Activated effector memory CD4-positive, alpha-beta T cell treated with anti-CD3 and anti-CD28 coated beads, Interleukin-2, amount 50 U/mL, for 16 hours (primary cell): ENCODE measurements at places on chromosomes 7 and 10.
A peak's percentile ranks its signal among the peaks of the same experiment; 100 is the strongest.

DNA sequence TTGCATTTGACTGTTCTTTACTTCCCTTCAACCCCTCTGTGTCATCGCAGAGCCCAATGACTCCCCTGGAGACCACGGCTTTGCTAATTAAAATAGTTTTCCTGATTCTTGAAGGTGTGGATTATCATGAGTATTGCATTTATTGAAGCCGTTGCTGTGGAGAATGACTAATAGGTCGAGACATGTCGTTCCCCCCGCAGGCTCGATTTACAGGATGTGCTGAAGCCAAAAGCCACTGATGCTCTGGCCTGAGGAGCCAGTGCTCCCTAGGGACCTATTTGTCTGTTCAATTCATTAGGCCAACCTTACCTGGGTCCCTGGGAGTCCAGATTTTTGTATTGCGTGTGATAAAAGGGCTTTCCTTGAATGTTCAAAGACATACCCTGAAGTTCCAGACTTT lies 102.3 kb downstream of the NPTX2 start:
- DNase-seq: no peak

GRCh38 chr10:15433850-15434537 lies 62.9 kb upstream of the FAM171A1 start:
- DNase-seq: no peak

GRCh38 chr10:122236690-122237306 lies 34.3 kb upstream of the BTBD16 start:
- DNase-seq: no peak

DNA sequence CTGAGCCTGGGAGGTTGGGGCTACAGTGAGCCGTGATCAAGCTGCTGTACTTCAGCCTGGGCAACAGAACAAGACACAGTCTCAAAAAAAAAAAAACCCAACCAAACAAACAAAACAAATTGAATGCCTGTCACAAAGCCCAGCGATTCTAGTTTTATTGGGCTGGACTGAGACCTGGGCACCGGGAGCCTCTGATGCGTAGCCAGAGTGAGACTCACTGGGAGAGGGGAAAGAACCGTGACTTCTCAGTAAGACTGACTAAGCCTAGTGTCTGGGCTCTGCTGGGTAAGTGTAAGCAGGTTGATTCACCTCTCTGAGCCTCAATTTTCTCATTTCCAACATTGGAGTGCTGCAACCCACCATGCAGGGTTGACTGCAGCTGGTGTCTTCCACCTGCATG lies 10.1 kb upstream of the LEP start:
- DNase-seq: no peak

GRCh38 chr10:115066528-115066927 lies 26.6 kb upstream of the ATRNL1 start:
- DNase-seq: no peak

DNA sequence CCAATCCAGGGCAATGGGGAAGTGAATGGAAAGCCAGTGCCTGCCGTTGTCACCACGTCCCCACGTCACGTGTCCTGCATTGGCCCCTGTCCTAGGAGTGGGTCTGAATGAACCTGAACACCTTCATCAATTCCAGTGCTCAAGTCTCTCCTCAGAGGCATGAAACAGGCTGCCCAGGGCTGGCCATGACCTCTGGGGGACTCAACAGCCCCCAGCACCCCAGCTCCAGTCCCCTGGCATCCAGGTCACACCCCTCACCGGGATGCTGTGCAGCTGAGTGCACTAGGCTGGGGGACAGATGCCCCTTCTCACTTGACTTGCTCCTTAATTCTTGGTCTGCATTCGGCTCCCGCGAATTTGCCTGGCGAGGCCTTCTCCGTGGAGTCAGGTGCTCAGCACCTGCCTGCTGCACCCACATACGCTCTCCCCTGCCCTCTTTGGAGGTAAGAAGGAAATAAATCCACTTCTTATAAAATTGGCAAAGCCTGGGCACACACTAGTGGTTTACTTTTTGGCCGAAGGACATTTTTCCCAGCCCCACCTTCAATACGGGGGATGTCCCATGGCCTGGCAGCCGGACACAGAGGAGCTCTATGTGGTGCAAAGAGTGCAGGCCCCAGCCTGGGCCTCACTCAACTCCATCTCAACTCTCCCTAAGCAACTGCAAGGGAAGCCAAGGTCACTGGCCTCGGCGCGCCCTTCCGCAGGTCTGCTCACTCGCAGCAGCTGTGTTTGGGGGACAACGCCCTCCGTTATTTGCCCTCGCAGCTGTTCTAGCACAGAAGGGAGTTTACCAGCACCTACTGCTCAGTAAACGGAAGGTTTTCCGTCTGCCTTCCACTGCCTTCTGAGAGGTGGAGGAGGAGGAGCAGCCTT lies 77.6 kb upstream of the SHH start:
- peak; percentile 27 for DNase-seq

DNA sequence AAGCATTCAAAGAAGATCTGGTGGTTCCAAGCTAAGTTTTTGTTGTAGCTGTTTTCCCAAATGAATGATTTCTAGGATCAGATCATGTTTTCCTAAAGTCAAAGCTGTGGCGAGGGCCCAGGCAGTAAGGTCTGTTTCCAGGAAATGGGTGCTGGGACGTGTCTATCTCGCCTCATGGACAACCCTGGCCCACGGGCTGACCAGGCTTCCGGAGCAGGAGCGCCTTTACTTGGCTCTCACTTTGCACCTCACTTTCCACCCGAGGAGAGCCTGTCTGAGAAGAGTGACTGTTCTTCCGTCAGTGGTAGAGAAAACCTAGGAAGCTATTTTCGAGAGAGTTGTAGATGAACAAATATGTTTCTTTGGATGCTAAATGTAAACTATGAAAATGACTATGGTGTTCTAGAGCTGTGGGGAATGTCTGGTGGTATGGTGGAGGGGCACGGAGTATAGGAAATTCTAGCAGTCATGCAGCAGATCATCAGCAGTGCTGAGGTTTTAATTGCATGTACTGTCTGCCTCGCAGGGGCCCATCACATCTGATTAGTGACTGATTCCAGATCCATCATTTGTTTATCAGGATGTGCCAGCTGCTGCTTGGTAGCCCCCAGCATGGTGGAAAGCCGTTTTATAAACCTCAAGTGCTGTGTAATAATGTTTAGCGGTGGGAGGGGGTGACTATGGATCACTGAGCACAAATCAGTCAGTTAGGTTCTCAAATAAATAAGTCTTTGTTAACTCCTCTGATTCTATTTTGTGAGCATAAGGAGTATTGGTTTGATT lies 66.6 kb downstream of the VWC2 start:
- DNase-seq: no peak

GRCh38 chr10:70815504-70816219 lies at the start of gene SGPL1:
TSS of gene SGPL1 (plus strand) at chr10:70815948. CDS start at chr10:70816854, 906 bp downstream.
- DNase-seq: peak; percentile 95

GRCh38 chr7:121419201-121420148 lies 23.4 kb upstream of the FAM3C start:
- no peak for DNase-seq

GRCh38 chr10:78617631-78618030 lies 451.1 kb upstream of the ZMIZ1 start:
- no peak for DNase-seq

GRCh38 chr7:55056577-55057480 lies 38.0 kb downstream of the EGFR start:
- no peak for DNase-seq

DNA sequence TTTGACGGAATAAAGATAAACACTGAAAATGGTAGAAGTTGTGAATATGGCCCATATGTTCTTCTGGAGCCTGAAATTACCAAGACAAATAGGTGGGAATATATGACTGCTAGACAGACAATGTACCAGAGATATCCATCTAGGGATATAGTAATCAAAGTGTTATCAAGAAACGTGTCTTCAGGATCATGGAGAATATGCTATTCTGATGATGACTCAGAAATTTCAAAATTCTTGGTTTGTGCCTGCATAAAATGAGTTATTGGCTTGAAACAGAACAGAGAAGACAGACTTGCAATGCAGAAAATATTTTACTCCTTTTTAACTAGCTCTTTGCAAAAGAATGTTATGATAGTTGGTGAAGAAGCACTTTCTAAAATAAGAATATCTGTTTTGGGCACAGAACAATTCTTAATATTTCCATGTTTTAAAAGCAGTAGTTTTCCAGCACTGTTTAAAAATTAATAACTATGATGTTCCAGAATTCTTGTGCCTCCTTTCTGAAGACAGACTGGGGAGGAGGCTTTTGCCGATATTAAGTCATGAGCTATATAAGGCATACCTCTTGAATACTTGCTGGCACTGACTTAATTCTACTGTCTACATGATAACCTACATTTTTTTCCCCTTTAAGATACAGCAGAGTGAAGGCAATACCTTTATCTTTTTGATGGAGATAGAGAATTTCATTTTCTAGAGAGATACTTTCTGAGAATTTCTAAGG lies 34.4 kb upstream of the CABCOCO1 start:
- DNase-seq: no peak

DNA sequence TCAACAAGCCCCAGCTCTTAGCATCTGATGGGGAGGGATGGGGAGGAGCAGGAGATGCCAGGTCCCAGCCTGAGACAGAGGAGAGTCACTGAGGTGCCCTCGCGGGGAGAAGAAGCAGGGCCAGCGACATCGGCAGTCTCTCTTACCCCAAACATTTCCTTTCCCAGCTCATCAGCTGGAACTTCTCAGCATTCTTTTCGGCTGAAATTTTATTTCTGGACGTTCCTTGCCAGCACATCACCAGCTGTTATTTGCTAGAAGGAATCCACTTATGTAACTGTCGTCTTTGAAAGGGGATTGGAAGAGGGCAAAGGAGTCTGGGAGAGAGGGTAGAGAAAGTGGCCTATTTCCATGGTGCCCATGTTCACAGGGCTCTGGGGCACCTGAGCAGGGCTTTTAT lies 101.0 kb upstream of the SHH start:
- no peak for DNase-seq

DNA sequence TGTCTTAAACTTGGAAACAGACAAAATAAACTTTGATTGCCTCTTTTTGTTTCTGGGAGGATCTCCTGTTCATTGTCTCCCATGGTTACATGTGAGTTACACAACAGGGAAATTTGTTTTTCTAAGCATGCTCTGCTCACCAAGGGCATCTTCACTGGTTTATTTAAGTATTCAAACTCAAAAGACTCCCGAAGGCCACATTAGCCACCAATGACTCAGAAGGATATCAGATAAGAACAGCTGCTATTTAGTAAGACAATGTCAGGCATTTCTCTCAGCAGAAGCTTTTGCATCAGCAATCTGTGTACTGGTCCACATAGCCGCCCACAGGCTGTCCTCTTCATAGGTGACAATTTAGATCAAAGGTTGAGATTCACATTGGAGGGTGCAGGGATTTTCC lies 19.3 kb downstream of the OR6B1 start:
- DNase-seq: no peak

GRCh38 chr7:7972128-7972527 lies 3.5 kb downstream of the GLCCI1 start:
- peak; percentile 64 for DNase-seq

GRCh38 chr10:51800121-51800520 lies 100.7 kb upstream of the CSTF2T start:
- no peak for DNase-seq

GRCh38 chr10:93315246-93315645 lies 166.9 kb downstream of the MYOF start:
- no peak for DNase-seq

DNA sequence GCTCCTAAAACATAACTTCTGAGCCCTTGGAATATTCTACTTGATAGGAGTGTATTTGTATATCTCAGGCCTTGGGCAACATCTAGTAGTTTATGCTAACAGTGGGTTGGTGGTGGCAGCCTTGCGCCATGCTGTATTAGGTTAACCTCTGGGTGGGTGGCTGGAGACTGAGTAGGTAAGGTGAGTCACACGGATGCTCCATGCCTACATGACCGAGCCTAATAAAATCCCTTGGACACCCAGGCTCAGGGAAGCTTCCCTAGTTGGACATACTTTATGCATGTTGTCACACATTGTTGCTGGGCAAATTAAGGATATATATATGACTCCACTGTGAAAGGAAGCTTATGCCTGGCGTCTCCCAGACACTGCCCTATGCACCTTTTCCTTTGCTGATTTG lies 6.0 kb upstream of the DAGLB start:
- DNase-seq: no peak

- no peak for DNase-seq
Measured at GRCh38 chr10:106338486-106338885, 826.0 kb downstream of the SORCS1 start.

DNA sequence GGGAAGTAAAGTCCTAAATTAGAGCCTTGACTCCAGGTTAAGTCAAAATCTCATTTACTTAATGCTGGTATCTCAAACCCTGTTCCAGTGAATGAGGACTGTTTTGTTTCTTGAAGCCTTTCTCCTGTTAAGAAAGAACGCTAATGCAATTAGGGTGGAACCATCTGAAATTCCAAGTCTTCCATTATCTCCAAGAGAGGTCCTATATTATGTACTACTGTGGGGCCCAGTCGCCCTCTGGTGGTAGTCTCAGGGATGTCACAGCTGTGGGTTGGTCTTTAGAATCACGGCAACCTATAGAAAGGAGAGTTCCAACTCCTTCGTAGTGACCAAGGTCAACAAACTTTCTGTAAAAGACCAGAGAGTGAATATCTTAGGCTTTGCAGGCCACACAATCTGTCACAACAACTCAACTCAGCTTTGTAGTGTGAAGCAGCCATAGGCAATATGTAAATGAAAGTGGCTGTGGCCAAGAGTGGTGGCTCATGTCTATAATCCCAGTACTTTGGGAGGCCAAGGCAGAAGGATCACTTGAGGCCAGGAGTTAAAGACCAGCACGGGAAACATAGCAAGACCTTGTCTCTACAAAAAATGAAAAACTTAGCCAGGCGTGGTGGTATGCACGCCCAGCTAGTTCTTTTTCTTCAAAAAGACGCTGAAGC lies 9.3 kb downstream of the RPP38 start:
- peak; percentile 89 for DNase-seq

DNA sequence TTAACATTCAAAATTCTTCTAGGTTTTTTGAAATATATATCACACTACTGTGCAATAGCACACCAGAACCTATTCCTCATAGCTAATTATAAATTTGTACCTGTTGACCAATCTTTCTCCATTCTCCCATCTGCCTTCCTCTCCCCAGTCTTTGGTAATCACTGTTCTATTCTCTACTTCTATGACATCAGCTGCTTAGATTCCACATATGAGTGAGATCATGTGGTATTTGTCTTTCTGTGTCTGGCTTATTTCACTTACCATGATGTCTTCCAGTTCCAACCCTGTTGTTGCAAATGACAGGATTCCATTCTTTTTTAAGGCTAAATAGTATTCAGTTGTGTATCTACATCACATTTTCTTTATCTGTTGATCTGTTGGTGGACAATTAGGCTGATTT lies 54.4 kb upstream of the CCDC6 start:
- DNase-seq: no peak

GRCh38 chr7:143222782-143223181 lies 945 bp downstream of the TAS2R40 start:
- DNase-seq: no peak

- no peak for DNase-seq
Measured at GRCh38 chr10:91054325-91054724, 133.4 kb upstream of the ANKRD1 start.

- DNase-seq: no peak
Measured at GRCh38 chr7:108079648-108080591, 50.2 kb downstream of the LAMB4 start.

- DNase-seq: no peak
Measured at GRCh38 chr10:29765330-29765729, 130.6 kb upstream of the SVIL start.
